ENCODE measurements at places on chromosomes 3 and 15.

DNA sequence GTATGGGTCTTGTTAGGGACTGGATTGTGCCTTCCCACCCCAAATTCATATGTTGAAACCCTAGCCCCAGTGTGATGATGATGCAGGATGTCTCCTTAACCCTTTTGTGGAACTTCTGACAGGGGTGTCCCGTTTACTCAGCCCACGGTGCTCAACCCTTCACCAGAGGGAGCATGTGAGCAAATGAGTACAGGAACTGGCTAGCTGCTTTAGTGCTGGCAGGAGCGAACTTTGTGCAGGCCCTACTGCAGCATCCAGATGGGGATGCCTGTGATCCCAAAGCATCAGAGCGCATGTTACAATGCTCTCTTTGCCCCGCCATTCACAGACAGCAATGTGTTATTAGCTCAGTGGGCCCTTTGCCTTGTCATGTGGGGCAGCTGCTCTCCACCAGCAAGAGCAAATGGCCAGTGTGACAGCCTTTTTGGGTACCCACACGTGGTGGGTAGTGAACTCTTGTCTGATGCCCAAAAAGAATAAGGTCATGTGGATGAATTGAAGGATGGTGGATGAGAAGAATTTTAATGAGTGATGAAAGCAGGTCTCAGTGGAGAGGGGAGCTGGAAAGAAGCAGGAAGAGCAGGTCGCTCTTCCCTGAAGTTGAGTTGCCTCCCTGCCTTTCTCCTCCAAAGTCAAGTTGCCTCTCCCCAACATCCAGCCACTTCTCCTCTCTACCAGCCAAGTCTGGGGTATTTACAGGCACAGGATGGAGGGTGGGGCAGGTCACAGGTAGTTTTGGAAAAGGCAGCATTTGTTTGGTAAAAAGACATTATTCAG lies 63.3 kb upstream of the STRIT1 start:
- peak; percentile 2 for DNase-seq

- DNase-seq, result no peak
These were observed 4.8 kb downstream of the PDIA5 start for GRCh38 chr3:123071581-123071980.

DNA sequence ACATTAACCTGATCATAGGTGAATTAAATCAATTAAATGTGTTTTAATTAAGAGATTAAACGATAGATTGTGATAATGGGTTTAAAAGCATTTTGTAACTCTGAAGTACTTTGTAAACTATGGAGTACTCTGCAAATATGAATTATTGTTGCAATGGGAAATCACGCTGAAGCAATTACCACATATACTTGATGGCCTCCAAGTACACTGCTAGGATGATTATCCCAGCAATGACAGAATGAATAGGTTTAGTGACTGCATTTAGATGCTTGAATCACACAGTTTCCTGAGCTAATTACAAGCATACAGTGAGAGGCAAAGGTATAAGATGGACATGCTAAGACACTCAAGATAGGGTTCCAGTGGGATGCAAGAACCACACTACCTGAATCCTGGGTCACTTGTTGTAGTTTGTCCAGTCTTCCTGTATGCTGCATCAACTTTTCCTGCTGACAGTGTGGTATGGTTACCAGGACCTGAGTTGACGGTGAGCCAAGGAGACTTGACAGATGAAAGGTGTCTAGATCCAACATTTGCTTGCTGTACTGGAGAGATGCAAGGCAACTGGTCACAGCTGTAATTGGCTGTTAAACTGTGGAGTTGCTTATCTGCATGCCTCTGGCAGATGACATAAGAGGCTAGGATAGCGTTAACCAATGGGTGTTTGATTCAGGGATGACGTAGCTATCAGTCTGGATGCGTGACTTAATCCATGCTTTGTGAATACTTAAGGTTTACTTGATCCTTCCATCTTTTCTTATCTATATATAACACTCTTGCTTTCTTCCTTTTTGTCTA lies 38.0 kb downstream of the RNF13 start:
- DNase-seq, result no peak

DNA sequence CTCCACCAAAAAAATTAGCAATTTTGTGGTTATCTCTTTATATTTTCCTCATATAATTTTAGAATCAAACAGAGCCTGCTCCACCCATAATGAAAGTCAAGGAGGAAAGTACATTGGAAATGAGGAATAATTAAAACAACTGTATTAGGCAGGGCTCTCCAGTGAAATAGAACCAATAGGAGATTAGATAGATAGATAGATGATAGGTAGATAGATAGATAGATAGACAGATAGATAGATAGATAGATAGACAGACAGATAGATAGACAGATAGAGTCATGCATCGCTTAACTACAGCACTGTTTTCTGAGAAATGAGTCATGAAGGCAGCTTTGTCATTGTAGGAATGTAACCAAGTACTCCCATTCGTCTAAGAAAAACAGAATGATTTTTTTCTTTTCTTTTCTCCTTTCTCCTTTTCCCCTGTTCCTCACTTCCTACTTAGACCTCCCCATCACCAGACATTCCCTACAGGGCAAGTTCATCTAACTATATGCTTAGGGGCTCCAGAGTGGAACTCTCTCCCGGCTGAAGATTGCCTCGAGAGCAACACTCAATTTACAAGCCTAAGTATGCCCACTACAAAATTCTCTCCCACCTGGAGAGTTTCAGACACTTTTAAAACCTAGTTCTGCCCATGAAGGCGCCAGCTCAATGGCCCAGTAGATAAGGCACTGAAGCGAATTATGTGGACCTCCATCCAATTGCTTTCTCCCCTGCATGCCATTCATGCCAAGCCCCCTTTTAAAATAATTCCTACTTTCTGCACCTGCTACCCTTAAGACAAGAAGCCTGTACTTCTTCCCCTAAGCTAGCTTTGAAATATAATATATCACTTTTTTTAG lies 53.3 kb upstream of the LIPC start:
- DNase-seq, result peak; percentile 64

DNA sequence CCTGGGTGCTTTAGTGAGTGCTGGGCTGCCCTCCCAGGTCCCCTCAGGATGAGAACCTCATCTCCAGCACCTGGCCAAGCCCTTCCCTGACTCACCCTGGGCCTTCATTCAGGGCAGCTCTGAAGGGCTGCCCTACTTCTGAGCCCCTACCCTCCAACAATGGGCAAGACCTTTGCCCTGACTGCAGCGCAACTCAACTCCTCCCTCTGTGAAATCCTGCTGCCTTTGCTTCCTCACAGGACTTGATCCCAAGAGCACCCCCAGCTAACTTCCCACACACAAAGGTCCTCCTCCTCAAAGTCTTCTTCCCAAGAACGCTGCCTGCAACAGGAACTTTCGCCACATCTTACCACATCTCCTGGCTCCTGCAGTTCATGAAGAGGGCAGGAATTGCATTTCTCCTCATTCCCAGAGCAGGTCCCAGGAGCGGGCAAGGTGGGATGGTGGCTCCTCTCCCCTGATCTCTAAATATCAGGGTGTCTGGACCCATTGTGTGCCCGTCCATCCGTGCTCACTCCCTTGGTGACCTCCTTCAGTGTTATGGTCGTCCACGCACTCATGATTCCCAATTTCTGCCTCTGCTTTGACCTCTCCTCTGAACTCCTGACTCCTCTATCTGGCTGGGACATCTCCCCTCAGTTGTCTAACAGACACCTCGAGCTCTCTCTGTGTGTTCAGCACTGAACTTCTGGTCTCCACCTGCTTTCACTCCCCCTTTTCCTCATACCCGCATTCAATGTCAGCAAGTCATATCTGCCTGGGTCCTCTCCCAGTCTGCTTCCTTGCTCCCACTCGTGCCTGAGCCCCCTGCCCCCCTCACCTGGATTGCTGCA lies 4.5 kb upstream of the SSUH2 start:
- no peak for DNase-seq

DNA sequence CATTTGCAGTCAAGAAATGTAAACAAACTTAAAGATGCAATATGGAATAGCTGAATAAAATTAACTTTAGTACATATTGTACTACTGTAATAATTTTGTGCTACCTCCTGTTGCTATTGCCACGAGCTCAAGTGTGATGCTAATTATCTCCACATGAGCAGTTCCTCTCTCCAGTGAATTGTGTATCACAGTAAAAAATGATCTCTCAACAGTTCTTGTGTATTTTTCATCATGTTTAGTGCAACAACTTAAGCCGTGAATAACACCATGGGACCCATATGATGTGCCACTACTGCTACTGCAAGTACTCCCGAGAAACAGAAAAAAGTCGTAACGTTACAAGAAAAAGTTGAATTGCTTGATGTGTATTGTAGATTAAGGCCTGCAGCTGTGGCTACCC lies 12.4 kb downstream of the RIOX2 start:
- DNase-seq, result no peak

DNA sequence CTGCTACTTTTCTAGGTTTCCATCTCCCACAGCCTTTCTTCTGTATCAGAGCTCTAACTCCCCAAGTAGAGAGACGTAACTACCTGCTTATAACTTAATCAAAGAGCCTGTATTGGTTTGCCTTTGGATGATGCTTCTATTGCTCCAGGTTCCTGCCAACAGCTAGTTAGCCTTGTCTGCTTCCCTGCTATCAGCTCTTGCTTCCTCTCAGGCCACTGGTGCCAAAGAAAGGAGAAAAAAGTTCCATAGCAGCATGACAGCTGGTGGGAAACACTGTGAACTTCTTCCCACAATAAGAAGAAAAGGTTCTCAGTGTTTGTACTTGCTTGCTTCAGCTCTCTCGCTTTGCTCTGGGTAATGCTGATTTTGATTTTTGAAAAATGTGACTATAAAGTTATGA lies 206.6 kb downstream of the GBE1 start:
- no peak for DNase-seq

GRCh38 chr15:23648920-23649515 lies 1.4 kb upstream of the MAGEL2 start:
- DNase-seq, result peak; percentile 9

DNA sequence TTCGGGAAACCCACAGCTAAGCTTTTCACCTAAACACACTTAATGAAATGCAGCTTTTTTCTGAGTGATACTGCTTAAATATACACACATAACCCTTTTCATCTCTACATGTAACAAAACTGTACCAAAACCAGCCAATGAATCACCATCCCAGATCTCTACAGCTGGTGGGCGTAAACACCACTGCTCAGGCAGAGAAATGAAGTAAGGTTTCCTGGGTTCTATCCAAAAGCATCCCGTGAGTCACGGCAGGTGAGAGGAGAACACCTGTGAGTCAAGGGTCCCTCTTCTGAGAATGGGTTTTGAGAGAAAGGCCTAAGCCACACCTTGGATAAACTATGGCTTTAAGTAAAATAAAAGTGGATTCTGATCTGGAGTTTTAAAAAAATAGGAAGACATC lies 2.6 kb downstream of the CLDN1 start:
- DNase-seq, result no peak

DNA sequence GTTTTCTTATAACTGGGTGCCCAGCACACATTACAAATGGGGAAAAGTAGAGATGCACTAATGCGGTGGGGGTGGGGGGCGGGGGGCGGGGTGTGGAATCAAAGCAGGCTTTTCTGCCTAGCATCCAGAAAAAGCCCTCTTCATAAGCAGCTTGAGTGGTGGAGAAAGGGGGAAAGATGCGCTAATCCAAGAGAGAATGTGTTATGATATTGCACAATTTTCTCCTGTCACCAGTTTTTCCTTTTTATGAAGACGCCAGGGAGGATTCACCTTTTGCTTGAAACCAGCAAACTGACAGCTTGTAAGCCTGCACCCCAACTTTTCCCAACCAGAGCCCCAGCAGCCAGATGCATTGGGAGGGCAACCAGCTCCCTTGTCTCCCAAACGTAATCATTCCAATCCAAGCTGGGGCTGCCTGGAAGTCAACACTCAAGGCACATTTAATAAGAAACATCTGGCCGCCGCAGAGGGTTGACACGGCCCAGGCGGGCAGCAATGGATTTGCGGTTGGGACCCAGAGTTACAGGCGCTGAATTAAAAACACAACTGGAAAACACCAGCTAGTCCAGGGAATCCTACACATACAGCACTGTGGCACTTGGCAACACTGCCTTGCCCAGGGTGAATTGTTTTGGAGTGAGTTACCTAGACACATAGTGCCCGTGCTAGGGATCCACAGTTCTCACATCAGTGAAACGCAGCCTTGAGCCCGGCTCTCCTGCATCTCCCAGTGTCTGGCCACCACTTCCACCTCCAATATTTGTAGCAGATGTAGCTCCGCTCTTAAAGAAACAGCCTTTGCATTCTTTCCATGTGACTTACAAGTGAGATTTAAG lies 218.5 kb upstream of the PRICKLE2 start:
- DNase-seq, result peak; percentile 90

DNA sequence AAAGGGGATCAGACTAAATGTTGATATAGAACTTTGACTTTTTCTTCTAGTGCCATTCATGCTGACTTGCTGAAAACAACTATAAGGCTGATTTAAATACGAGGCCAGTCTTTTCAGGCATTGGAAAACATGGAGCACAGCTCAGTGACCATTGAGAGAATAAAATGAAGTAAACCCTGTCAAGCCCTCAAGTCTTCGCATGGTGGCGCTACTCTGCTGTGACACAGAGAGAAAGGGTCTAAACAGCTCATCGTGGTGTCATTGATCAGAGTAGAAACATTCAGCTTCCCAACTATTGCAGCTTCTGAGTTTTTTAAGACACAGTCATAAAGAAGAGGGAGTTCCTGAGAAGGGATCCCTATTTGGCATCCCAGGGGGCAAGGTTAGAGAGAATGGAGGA lies 716.2 kb downstream of the DIPK2A start:
- no peak for DNase-seq

- no peak for DNase-seq
These were observed 42.3 kb upstream of the GYG1 start for GRCh38 chr3:148948913-148949657.

- DNase-seq, result no peak
These were observed 1.4 kb downstream of the DUT start for GRCh38 chr15:48332642-48333034.

DNA sequence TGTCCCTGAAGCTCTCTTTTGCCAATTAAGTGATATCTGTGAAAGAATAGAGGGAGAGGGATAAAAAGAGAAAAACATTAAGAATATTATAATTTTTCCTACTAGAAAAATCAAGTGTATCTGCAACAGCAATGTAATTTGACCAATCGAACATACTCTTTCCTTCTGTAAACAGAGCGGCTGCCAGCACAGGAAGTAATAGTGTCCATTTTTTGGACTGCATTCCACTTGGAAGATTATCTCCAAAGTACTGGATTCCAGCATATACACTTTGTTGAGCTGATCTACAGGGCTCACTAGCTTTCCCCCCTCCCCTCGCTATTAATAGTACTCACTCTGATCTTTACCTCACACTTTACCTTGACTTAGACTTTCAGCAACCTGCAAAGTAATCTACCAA lies 90.4 kb downstream of the SUCLG2 start:
- DNase-seq, result no peak

DNA sequence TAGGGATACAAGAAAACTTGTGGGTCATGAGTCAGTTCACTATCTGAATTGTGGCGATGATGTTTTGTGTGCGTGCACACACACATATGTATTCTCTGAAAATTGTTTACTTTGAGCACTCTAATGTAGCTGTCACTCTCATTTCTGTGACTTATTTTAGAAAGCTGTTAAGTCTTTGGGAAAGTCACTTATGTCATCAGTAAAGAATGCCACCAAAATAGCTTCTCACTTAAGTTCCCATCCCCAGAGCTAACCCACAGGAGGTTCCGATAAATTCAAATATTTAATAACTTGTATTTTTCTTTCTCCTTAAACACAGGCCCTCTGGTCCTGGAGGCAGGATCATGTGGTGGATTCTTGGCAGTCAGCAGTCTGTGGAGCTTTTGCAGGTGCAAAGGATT lies 138.3 kb downstream of the LRIG1 start:
- peak; percentile 95 for DNase-seq
